ENCODE measurements at places on chromosomes 6 and 20. TPM values are rescaled to one million over a fixed set of nuclear protein-coding genes. Genes with fewer than 3 reads are reported as not detected.

The LHFPL5 gene
- total RNA-seq, result not detected

The NKX2-2 gene
- not detected for total RNA-seq

The CDSN gene
- not detected for total RNA-seq

The PPT2 gene
- total RNA-seq, result 34.1 TPM

The CST9L gene
- total RNA-seq, result not detected

All from OCI-LY7 (cell line).